ENCODE measurements at places on chromosomes 11 and 22. TPM values are rescaled to one million over a fixed set of nuclear protein-coding genes. Genes with fewer than 3 reads are reported as not detected.

The C11orf65 gene
- 0.39 TPM for total RNA-seq

The CARD18 gene
- total RNA-seq: not detected

The ABTB2 gene
- 0.73 TPM for total RNA-seq

The PLAAT2 gene
- not detected for total RNA-seq

The IGSF22 gene
- total RNA-seq: under 0.01 TPM

The CHRM4 gene
- not detected for total RNA-seq

Measured in subcutaneous preadipocyte (primary cell).